Metanephros (tissue), 2 donors: ENCODE measurements at places on chromosomes 1 and 21. TPM values are rescaled to one million over a fixed set of nuclear protein-coding genes. Genes with fewer than 3 reads are reported as not detected.

The PHC2 gene
- 111 TPM for total RNA-seq

The PRR9 gene
- not detected for total RNA-seq

The PTTG1IP gene
- 235 TPM for total RNA-seq

The SLC5A9 gene
- total RNA-seq, result 7.7 TPM

The IGSF3 gene
- total RNA-seq, result 42.0 TPM

The RGS1 gene
- total RNA-seq, result 12.6 TPM

The TMEM81 gene
- total RNA-seq, result 2.1 TPM

The CFHR1 gene
- not detected for total RNA-seq

The TNFRSF8 gene
- 0.53 TPM for total RNA-seq

The HMGCS2 gene
- 36.5 TPM for total RNA-seq
